Bronchial epithelial cell (primary cell): ENCODE measurements at places on chromosomes 6 and 20. TPM values are rescaled to one million over a fixed set of nuclear protein-coding genes. Genes with fewer than 3 reads are reported as not detected.

DNA sequence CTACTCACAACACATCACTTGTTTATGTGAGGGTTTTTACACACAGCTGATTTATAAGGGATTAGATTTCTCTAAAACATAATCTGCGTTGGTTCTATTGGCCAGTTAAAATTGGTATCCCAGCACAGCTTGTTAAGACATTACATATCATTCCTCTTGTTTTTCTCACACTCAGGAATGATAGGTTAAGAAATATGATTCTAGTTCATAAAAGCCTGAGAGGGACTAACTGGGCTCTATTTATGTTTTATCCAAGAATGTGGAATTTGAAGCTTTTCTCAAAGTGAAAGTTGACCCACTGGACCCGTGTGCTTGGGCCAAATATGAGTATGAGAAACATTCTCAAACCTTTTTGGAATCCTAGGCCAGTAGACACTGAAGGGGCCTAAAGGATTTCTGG is 117.3 kb downstream of the TMEM170B start:
- no peak for DNase-seq

- no peak for DNase-seq
These were observed 1133.5 kb upstream of the MAP3K7 start for GRCh38 chr6:91720324-91720723.

GRCh38 chr20:55538261-55538908 is 466.9 kb downstream of the CBLN4 start:
- peak; percentile 76 for DNase-seq

- DNase-seq, result no peak
These were observed 452.9 kb upstream of the MAN1A1 start for GRCh38 chr6:119802464-119802863.

TRIM15 gene
- not detected in 2 replicates for total RNA-seq
